ENCODE measurements at places on chromosomes 5 and 9.

DNA sequence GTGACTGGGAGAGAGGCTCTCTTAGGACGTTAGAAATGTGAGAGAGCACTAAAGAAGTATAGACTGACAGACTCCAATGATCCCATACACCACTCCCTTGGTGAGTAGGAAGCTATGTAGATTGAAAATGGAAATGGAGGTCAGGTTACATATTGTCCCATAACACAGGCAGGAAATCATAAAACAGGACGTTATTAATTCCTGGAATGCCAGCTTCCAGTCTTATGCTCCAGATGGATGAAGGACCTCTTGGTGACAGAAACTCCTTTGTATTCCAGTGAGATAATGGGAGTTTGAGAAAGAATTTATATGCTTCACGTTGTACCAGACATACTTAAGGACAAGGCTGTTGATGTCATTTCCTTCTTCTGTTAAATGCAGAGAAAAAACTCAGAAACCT lies 338.2 kb upstream of the ITGA1 start:
- DNase-seq: no peak

DNA sequence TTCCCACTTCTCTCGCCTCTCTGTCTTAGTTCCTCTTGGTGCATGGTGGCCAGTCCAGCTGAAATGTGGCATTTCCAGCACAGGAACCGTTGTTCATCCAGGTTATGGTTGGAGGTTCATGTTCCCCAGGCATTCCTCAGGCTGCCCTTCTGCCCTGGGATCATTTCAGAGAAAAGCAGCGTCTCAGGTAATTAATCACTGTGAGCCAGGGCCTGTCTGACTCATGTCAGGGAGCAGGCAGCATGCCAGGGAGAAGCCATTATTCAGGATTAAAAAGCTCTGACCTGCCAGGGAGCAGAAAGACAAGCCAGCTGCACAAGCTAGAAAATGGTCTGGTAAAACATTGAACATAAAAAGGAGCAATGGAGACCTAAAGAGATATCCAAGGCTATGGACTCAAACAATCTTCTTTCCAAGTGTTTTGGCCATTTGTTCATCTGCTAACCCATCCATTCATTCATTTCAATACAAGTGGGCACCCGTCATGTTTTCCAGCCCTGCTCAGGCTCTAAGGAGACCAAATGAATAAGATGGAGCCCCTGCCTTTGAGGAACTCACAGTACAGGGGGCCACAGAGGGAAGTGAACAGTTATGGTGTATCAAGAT lies 241.4 kb downstream of the DRD1 start:
- no peak for DNase-seq

- DNase-seq: no peak
Observed at GRCh38 chr5:3584724-3585531, 10.7 kb upstream of the IRX1 start.

DNA sequence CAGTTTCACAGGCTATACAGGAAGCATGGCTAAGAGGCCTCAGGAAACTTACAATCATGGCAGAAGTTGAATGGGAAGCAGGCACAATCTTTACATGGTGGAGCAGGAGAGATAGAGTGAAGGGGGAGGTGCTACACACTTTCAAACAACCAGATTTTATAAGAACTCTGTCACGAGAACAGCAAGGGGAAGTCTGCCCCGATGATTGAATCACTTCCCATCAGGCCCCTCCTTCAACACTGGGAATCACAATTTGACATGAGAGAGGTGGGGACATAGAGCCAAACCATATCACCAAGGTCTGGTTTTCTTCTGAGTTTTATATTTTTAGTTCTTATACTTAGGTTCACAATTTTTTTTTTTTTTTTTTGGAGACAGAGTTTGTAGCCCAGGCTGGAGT lies 16.1 kb downstream of the ZCCHC9 start:
- DNase-seq: no peak

DNA sequence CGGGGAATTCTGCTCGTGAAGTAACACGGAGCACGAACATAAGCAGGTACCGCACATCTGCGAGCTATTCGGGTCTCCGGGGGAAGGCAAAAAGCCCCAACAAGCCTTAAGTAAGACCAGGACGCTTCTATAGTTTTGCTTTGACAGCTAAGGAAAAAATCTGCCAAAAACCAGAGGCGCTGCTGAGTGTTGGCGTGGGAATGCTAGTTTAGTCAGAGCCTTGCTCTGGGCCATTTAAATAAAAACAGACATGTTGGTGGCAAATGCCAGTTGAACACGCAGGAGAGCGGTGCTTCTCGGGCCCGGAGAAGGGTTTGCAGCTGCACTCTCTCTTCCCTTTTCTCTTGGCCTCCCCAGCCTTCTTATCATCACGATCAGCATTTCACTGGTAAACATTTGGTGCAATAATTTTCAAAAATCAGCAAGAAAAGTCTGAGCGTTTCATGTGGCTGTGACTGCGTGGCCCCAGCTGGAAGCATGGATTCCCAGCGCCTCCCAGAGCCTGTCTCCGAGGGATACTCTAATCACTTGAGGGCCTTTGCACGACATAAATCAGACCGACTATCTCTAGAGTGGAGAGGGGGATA lies 6.4 kb upstream of the NOTCH1 start:
- no peak for DNase-seq

GRCh38 chr5:125323613-125324012 lies 577.2 kb upstream of the ZNF608 start:
- no peak for DNase-seq

- DNase-seq: no peak
Observed at GRCh38 chr9:5446451-5447236, 3.7 kb upstream of the CD274 start.

GRCh38 chr9:125650271-125650737 lies 56.7 kb downstream of the MAPKAP1 start:
- DNase-seq: no peak

DNA sequence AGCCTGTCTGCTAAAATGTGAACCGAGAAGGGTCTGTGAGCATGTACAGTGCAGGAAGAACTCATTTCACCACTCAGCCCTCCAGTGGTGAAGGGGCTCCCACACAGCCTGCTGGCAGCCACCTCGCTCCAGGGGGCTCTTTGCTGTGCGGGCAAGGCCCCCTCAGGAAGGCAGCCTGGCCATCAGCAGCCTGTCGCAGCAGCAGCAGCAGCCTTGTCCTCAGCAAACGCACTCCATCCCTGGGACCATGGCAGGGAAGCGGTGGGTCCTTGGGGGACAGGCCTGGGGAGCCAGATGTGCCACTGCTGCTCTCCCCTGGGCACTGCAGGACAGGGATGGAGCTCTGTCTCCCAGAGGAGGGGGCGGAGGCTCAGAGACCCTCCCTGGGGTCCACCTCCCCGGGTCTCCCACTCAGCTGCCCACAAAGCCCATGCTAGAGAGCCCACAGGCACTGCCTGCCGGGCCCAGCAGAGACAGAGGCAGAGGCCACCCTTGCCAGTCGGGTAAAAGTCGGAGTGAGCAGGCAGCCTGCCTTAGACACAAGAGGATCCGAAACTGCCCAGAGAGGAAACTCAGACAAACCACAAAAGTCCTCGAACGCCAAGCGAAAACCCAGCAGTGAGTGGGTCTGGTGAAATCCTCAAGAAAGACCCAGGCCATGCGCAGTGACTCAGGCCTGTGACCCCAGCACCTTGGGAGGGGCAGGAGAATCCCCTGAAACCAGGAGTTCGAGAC lies 8.0 kb downstream of the BRD3 start:
- DNase-seq: peak; percentile 59

- no peak for DNase-seq
Observed at GRCh38 chr9:4979239-4979638, 5.8 kb upstream of the JAK2 start.

- DNase-seq: no peak
Observed at GRCh38 chr9:101601904-101602765, 7.4 kb upstream of the PPP3R2 start.

DNA sequence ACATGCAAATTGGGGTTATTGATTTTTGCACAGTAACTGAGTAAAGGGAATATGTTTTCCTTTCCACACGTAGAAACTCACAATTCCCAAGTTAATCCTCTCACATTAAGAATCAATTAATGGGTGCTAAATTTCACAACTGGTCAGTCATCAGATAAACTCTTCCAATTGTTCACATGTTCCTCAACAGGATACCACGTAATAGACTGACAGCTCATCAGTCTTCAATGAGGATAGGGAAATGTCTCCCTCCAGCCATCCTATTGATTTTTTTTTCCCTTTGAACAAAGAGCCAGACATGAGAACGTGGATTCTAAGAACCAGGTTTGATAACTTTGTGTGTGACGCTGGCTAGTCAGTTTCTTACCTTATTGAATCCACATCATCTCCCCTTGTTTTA lies 768 bp upstream of the CER1 start:
- DNase-seq: no peak

- DNase-seq: no peak
Observed at GRCh38 chr9:113205432-113205831, 15.6 kb downstream of the FKBP15 start.

GRCh38 chr9:71844808-71845207 lies 66.2 kb downstream of the ABHD17B start:
- no peak for DNase-seq

DNA sequence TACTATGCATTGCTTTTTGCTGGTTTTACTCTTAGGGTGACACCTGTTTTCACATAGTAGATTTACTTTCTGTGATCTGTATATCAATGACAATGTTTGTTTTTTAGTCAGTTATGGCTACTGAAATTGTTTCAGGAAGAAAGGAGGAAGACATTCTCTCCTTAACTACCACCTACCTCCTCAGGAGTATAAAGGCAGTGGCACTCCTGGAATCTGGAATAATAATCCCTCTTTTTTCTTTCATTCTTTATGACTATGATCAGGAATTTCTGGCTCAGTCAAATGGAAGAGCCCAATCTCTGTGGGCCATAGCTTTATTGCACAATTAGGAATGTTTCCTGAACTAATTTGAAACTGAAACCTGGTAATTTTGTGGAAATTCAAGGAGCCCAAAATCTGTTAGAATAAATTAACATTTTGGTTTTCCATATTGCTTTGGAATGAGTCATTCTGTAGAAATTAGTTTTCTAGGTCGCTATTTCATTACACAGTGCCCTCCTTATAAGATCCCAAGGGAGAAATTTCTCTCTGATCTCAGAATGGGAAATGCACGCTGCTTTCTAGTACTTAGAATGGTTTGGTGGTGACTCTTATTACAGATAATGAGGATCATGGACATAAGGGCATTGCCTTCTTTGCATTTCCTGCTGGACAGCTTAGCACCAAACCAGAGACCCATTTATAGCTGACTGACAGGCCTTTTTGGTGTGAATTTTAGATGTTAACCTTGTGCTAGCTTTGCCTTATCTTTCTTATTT lies 95.3 kb upstream of the VLDLR start:
- DNase-seq: no peak

DNA sequence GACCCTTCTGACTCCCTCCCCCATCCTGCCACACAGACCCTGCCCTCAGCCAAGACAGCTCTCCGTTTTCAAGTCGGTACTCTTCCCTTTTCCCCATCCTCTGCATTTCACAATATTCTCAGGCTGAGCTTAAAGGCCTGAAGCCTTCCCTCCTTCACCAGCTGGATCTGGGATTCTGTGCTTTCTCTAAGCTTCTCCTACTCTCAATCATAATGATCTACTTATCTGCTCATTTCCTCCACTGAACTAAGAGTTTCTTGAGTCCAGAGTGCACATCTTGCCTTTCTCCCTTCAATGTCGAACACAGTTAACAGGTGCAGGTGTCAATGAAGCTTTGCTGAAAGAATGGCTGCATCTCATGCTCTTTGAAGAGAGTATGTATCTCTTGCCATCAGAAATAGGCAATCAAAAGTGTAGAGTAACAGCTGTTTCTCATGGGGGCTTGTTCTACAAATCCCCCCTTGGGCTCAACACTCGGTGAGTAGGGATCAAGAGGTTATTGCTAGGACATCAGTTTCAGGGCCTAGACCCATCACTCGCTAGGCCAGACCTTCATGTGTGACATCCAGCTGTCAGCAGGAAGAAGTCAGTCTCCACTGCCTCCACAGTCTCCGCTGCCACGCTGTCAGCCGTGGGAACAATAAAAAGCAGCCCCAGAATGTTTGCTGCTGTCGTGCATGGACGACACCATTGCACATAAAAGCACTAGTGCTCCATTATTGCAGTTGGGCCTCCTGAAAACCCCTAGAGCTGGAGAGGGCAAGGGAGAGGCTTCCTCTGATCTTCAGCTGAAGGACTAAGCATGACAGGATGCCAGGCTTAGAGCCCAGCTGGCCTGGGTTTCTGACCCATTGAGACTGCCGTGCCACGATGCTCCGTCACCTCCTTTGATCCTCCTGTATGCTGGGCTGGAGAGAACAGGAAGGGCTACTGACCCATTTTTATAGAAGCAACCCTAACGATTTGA lies 23.7 kb downstream of the TRAF1 start:
- DNase-seq: no peak

GRCh38 chr5:93349613-93350012 lies 231.4 kb downstream of the NR2F1-AS1 start:
- DNase-seq: no peak

GRCh38 chr5:41191249-41191648 lies 22.1 kb downstream of the C6 start:
- DNase-seq: no peak

- no peak for DNase-seq
Observed at GRCh38 chr5:14595891-14596290, 14.3 kb downstream of the OTULINL start.

DNA sequence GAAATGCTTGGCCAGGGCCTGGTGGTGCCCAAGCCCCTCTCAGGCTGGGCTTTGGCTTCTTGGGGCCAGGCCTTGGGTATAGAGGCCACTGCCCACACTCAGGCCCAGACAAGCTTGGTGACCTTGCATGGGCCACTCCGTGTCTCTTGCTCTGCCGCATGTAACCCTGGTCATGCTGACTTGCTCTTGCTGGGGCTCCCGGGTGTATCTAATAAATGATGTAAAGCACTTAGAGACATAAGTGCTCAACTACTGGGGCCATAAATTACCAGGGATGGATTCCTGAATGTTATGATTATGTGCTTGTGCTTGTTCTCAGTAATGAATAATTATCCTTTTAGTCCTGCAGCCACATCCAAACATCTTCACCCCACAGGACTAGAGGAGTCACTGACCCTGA lies 54.0 kb downstream of the C5orf15 start:
- no peak for DNase-seq

GRCh38 chr5:101390151-101390908 lies 487.2 kb upstream of the ST8SIA4 start:
- DNase-seq: no peak

GRCh38 chr9:96574931-96575351 lies 44.7 kb downstream of the CDC14B start:
- DNase-seq: no peak

DNA sequence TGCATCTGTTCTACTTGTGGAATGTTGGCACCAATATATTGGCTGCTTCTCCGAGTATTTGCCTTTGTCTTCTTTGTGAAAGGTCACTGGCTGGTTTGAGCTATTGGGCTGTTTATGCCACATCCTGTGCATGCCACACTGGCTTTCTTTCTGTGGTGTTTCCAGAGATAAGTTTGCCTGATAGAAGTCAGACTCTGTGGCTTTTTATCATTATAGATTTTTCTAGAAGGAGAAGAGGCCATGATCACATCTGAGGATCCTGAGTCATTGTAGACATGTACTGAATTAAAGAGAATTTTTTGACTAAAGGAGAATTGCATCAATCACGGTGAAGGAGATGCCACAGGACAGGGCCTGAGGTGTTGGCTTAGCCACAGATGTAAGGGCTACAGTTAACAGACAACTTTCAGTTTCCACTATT lies 26.5 kb upstream of the CDKN2B start:
- no peak for DNase-seq
